ENCODE measurements at places on chromosomes 6 and 20.

DNA sequence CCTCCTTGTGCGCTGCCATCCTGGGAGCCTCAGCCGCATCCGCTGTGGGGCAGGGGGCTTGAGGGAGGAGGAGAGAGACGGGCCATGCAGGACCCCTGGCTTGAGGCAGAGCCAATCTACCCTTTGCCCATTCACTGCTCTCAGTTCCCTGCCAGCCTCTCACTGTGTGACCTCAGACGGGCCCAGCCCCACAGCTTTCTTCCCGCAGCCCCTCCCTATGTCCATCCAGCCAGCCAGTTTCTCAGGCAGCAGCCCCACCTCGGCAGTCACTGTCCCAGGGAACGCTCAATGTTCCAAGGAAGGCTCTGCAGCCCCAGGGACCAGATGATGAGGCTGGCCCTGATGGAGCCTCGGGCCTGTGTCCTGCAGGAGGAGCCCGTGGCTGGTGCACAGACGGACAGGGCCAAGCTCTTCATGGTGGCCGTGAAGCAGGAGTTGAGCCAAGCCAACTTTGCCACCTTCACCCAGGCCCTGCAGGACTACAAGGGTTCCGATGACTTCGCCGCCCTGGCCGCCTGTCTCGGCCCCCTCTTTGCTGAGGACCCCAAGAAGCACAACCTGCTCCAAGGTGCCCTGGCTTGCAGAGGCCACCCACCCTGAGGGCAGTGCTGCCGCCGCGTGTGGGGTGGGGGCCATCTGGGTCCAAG, 3.9 kb upstream of the TNFRSF6B start:
- DNase-seq, result no peak

DNA sequence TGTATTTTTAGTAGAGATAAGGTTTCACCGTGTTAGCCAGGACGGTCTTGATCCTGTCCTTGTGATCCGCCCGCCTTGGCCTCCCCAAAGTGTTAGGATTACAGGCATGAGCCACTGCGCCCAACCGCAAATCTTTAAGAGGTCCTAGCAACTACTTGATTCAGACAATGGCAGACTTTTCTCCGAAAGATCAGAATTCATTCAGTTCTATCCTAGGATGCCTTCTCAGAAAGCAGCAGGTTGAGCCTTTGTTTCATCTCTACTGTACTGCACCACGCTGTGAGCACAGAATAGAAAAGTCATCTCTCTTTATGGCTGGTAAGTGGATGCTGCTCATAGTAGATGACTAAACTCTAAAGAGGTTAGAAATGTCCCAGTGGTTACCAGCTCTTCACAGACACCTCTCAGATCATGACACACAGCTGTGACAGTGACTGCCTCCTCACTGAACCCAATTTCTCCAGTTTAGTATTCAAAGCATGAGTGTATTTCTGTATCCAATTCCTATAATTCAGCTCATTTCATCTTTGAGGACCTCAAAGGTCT, 6.0 kb upstream of the HSF2 start:
- DNase-seq, result no peak

DNA sequence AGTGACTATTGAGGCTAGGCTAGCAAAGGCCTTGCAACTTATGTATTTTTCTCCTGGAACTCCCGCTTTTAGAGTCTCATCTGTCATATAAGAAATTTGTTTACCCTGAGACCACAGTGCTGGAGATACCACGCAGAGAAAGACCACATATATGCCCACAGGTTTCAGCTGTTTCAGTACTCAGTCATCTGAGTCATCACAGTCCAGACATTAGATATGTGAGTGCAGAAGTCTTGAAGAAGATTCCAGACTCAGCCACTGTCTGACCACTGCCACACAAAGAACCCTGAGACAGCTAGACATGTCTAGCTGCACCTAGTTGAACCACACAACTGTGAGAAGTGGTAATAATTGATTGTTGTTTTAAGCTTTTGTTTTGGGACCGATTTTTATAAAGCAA, 648.3 kb downstream of the EPM2A start:
- peak; percentile 42 for DNase-seq

GRCh38 chr6:18506382-18507017, 119.3 kb downstream of the RNF144B start:
- no peak for DNase-seq

DNA sequence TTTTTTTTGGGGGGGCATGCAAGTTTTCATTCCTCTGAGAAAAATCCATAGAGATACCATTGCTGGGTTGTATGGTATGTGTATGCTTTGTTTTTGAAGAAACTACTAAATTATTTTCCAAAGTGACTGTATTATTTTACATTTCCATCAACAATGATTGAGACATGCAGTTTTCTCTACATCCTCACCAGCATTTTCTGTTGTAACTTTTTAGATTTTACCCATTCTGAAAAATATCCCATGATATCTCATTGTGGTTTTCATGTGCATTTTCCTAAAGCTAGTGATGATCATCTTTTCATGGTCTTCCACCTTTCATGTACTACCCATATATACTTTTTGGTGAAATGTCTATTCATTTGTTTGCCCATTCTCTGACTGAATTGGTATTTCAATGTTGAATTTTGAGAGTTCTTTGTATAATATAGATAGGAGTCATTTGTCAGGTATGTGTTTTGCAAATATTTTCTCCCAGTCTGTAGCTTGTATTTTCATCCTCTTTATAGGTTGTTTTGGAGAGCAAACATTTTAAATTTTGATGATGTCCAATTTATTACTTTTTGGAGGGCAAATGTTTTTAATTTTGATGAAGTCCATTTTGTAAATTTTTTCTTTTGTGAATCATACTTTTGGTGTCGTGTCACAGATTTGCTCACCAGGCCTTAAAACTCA, 827.5 kb upstream of the CITED2 start:
- DNase-seq, result no peak

- no peak for DNase-seq
Measured at GRCh38 chr20:59962155-59962554, 3.9 kb downstream of the CDH26 start.

- DNase-seq, result no peak
Measured at GRCh38 chr6:153088796-153089195, 42.3 kb downstream of the RGS17 start.

- DNase-seq, result no peak
Measured at GRCh38 chr6:28683945-28684538, 158.4 kb downstream of the GPX5 start.
